Epithelial cell of proximal tubule (primary cell): ENCODE measurements at places on chromosomes 11 and 22.
A peak's percentile ranks its signal among the peaks of the same experiment; 100 is the strongest.

- DNase-seq: no peak
These were observed 40.8 kb downstream of the MAP6 start for GRCh38 chr11:75627906-75628668.

DNA sequence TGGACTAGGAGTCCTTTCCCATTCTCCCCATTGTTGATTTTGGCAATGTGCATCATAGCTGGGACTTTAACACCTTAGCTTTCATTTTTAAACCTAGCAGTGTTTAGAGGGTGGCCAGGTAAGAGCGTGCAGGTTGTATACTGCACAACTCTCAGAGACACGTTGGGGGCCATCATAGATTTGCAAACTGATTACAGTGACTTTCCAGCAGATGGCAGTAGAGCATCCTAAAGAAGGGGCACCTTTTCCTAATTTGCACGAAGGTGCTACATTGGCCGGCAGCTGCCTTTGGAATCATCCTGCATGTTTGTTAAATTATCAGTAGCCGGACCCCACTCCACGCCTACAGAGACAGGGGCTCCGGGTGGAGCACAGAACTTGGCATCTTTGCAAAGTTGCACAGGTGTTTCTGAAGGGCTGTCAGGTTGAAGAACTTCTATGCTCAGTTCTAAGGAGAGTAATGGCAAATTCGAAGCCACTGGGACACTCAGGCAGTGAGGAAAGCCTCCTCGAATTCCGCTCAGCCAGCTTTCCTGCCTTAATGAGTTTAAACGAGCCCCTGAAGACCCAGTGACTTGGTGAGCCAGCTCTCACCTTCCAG is 7.7 kb downstream of the LHFPL7 start:
- no peak for DNase-seq

DNA sequence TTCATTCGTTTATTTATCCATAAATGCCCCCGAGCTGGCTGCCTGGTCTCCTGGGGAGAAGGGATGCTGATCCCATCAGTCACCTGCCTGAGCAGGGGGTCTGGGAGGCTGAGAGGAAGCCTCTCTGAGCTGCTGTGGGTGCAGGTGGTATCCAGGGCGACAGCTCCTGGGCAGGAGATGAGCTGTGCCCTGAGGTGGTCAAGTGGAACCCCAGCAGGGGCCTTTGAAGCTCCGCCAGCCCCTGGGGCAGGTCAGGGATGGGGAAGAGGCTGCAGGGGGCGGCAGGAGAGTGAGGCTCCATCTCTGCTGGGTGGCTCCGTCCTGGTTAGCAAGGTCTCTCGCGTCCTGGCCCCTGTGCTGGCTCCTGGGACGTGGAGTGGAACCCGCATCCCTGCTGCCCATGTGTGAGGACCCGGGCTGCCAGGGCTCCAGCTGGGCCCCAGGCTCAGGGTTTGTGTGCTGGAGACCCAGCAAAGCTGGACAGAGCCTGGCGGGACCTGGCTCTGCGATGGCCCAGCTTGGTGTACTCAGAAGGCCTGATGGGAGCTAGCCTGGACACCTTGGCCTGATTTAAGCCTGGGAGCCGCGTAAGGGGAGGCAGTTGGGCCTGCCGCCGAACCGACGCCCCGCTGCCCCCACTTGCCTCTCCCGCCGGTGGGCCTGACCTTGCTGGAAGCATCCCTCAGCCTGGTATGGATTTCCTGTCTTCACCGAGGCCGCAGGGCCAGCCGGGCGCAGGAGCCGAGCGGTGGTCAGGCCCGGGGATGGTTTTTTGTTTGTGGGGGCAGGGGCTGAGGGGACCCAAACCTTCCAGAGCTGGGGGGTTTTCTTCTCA is 44.5 kb downstream of the RTN4R start:
- DNase-seq: no peak

- no peak for DNase-seq
These were observed 18.1 kb downstream of the THY1 start for GRCh38 chr11:119404872-119405271.

DNA sequence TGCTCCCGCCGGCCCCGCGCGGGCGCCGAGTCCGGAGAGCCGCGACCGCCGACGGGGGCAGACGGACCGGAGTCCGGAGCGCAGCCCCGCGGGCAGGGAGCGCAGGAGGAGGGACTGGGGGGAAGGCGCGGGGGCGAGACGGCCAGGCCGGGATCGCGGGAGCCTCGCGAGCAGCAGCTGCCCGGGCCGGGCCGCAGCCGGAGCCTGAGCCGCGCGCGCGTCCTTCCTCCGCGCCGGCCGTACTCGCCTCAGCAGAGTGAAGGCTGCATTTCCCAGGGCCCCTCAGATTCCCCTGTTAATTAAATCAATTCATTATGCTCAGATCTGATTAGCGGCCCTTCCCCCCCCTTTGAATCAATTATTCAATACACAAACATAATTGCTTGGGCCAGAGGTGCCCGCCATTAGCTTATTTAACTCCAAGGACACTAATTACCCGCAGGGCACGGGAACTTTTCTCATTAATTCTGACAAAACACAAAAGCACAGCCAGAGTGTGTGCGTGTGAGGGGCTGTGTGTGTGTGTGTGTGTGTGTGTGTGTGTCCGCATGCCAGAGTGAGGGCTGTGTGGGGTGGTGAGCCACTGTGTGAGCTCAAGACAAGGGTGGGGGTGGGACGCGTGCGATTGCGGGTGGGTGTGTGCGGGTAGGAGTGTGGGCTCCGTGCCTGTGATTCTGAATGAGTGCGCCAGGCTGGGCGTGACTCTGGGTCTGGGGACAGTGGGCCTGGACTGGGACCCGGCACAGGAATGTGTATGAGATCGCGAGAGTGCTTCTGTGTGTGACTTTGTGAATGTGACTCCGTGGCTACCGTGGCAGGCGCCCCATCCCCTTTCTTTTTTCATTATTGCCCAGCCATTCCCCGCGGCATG is 5.1 kb upstream of the LMO1 start:
- no peak for DNase-seq

DNA sequence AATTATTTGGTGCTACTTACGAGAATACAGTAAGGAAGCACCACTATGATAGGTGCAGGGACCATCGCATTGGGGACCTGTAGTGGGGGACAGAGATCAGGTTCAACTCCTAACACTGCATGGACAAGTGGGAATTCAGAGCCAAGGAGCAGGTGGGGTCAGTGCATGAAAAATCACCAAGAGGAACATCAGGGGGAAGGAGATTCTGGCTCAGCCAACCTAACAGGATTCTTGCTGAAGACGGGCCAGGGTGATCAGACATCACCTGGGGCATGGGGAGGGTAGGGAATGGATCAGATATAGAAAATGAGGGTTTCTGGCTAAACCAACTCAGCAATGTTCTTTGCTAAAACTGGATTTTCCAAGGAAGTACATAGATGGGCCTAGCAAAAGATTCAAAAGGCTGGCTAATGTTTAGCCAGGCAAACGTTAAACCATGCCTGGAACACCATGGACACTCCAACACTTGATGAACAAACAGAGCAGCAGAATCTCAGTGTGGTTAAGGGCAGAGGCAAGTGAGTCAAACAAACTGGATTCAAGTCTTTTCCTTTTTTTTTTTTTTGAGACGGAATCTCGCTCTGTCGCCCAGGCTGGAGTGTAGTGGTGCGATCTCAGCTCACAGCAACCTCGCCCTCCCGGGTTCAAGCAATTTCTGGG is 70.0 kb downstream of the MICAL3 start:
- peak; percentile 95 for DNase-seq

DNA sequence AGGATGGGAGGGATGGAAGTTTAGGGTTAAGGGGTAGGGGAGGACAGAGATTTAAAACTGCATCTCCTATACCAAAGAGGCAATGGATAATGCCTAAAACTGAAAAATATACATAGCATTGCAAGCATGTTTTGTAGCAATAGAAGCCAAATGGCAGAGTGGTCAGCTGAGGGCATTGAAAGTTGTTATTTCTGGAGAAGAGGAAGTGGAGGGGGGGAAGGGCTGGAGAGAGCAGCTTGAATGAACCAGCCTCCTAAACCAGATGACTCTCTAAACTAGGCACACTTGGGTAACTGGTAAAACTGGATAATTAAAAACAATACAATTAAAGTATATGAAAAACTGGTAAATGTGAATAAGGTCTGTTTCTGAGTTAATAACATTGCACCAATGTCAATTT is 70.3 kb upstream of the TP53I11 start:
- no peak for DNase-seq

DNA sequence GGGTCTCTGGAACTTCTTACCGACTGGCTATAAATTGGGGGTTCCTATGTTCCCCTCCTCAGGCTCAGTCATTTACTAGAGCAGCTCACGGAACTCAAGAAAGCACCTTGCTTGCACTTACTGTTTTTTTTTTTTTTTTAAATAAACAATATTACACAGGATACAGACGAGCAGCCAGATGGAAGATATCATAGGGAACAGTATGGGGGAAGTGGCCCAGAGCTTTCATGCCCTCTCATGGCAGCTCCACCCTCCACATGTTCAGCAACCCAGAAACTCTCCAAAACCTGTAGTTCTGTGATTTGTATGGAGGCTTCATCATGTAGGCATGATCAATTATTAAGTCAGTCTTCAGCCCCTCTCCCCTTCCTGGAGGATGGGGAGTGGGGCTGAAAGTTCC is 7.5 kb downstream of the UVRAG start:
- no peak for DNase-seq

DNA sequence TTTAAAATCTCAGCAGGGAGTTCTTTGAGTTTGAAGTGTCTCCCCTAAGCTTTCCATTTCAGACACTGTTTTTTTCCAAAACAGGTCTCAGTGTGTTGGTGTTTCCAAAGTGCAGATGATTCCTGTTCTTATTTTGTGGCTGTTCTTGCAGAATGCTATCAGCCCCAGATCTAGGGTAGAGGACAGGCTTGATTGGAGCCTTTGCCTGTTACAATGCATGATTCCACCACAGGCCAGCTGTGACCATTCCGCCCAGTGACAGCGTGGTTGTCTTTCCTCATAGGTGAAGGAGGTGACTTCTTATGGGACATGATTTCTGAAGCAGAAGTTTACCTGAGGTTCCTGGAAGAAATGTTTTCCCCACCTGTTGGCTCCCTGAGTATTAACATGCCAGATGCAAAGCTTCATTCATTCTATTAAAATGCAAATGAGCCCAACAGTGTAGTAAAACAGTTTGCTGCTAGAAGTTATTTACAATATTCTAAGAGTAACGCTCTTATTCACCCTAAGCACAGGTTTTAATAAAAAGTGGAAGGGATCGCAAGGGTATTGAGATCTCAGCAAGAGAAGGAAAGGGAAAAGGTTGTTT is 36.9 kb upstream of the BIRC3 start:
- DNase-seq: no peak

- DNase-seq: no peak
These were observed 11.8 kb downstream of the IL17REL start for GRCh38 chr22:50000587-50001387.

DNA sequence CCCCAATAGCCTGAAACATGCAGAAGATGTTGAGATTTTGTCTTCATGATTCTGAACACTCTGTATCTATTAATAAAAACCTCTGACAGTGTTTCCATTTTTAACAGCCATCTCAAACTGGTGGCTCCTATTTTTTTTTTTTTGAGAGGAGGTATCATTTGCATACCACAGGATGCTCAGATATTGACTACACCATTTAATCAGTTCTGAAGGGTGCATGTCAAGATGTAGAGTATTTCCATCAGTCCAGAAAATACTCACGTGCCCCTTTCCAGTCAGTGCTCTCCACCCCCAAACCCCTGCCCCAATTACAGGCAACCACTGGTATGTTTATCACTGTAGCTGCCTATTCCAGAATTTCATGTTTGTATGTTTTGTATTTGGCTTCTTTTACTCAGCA is 85.3 kb upstream of the SORL1-AS1 start:
- no peak for DNase-seq

DNA sequence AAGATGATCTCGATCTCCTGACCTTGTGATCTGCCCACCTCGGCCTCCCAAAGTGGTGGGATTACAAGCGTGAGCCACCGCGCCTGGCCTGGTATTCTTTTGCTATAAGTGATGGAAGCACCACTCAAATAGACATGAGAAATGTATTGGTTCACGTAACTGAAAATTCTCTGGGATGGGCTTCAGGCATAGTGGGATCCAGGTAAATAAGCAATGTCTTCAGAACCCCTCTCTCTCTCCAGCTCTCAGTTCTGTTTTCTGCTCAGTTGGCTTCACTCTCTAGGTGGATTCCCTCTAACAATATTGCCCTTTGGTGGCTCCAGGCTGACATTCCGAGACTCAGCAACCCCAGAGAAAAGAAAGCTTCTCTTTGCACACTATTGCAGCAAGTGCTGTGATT is 889 bp upstream of the LHFPL7 start:
- DNase-seq: no peak

DNA sequence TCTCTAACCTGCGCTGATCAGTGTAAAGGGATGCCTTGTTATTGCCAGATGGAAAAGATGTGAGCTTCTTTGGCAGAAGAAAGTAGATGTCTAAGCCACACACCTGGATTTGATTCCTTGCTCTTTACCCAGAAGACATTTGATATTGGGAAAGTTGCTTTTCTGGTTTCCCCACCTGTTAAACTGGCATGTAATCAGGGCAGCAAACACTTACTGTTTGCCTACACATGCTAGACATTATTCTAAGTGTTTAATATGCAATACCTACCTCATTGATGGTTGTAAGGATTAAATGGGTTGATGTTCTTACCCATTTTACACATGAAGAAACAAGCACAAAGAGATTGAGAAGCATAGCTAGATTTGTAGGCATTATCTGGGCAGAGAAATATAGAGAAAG is 16.6 kb downstream of the ASRGL1 start:
- no peak for DNase-seq

DNA sequence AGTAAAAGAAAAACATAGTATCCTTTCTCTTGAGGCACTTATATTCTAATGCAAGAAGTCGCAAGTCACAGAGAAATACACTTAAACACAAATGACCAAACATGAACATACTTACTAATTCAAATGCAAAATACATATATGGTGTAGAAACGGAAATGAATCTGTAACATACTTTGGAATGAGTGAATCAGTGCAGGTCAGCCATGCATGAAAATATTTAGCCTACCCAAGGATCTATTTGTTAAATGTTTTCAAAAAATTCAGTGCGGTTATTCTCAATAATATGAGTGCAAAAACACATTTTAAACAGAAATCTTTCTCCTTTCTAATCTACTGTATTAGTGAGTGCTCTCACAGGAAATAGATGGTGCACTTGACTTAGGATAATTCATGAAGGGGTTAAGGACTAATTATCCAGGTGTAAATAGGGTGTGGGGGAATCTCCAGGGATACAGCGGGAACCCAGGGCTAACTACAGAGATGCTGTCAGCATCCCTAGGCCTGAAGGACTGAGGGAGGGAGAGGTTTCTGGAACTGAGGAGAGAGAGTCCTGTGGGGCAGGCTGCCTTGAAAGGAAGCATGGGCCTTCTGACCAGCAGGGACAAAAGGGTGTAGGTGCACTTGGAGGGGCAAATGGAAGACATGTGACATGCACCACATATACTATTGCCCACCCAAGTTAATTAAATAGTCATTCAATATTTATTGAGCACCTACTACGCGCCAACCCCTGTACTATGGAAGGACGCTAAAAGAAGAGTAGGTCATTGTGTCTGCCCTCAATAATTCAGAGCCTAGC is 139.2 kb downstream of the MAML2 start:
- no peak for DNase-seq

- no peak for DNase-seq
These were observed 20.9 kb upstream of the KIAA0930 start for GRCh38 chr22:45261407-45262088.

DNA sequence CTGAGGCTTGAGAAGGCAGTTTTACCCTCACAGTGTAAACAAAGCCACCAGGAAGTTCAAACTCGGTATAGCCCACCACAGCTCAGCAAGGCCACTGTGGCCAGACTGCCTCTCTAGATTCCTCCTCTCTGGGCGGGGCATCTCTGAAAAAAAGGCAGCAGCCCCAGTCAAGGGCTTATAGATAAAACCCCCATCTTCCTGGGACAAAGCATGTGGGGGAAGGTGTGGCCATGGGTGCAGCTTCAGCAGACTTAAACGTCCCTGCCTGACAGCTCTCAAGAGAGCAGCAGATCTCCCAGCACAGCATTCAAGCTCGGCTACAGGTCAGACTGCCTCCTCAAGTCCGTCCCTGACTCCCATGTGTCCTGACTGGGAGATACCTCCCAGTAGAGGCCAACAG is 69.7 kb downstream of the TTC28 start:
- no peak for DNase-seq
